Suprapubic skin (tissue), 4 donors: ENCODE measurements at places on chromosomes 1 and 21. TPM values are rescaled to one million over a fixed set of nuclear protein-coding genes. Genes with fewer than 3 reads are reported as not detected.

GRCh38 chr1:63892632-63893395 lies 119.0 kb downstream of the ROR1 start:
- H3K4me3 ChIP-seq: no peak overlapping the region
- no peaks in the 10 kb centered on the region for H3K27me3 ChIP-seq
- no peaks in the 10 kb centered on the region for H3K4me1 ChIP-seq
- no peaks in the 10 kb centered on the region for H3K36me3 ChIP-seq
- DNase-seq: no peak

DNA sequence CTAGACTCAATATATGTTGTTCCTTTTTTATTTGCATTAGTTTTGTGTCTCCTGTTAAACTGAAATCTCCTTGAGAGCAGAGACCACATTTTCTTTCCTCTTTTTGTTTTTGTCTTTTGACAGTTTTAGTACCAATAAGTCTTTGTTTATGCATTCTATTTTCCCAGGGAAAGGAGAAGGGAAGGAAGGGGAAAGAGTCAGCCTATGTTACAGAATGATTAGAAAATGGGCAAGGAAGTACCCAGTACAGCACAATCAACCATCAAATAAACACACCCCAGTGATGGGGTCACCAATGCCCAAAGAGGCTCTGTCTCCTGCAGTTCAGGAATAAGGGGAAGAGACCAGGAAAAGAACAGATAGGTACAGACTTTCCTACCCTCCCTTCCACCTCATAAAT lies 10.1 kb downstream of the ZBTB37 start:
- no peak overlapping the region for H3K4me3 ChIP-seq
- no peaks in the 10 kb centered on the region for H3K27me3 ChIP-seq
- H3K4me1 ChIP-seq: no peaks in the 10 kb centered on the region

DNA sequence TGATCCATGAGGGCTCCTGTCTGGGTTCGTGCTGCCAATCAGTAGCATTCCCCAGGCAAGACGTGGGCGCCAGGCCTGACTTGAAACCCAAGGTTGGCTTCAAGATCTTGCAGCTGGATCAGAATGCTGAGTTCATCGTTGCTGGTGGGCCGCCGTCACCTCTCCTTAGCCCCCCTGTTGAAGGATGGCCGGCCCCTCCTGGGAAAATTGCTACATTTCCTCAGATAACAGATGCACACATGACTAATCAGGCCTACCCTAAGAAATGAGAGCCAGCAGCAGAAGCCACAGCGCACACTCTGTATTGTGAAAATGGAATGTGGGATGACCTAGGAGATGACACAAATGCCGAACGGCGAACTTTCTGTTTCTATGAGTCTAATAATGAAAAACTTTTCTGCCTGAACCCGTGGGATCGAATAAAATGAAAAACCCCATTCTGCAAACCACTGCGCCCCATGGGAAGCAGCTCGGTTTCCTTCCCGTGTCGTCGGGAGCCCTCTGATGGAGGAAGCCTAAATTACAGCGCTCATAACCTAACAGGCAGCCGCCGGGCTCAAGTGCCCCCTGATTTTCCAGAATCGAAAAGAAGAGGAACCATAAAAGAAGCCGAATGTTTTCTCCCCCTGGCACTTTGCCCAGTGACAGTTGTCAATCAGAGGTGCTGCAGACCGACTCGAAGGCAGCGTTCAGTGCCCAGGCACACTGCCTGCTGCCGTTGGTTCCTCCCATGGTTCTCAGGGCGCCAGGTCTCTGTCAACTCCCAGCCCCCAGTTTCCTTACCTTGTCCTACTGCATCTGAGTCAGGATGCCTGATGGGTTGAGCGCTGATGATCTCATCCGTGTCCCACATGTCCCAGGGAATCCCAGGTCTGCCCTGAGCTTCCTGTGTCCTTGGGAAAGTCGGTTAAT lies 38.2 kb upstream of the H6PD start:
- H3K27ac ChIP-seq: no peak overlapping the region
- DNase-seq: no peak
- H3K4me3 ChIP-seq: peak overlapping the region; percentile 24
- H3K36me3 ChIP-seq: no peaks in the 10 kb centered on the region
- peaks cover 36% of the 10 kb centered on the region for H3K27me3 ChIP-seq
- peaks cover 37% of the 10 kb centered on the region for H3K4me1 ChIP-seq

ODF2L gene
- total RNA-seq: 29.1 TPM
